ENCODE measurements at places on chromosomes 7 and 10.

GRCh38 chr7:150686030-150686631 is 625 bp downstream of the GIMAP2 start:
- DNase-seq = no peak

DNA sequence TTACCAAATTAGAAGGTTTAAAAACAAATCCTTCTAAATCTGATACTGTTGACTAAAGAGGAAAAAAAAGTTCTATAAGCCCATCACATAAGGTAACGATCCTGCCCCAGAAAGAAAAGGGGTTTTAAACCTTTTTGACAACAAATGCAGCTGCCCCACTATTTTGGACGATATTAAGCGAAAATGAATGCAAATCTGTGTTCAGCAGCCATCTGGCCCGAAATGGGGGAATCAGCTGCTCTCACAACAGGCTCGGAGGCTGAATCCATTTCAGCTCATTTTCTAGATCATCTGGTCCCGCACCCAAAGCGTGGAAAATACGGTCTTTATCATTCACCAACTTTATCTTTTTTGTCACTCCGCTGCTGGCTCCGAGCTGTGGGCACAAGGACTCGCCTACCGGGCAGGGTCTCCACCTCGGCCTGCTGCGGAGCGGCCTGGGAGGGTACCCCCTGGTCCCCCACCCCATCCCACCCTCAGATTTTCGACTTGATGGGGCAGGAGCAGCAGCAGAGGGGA is 2.4 kb upstream of the EBF3 start:
- DNase-seq = no peak

DNA sequence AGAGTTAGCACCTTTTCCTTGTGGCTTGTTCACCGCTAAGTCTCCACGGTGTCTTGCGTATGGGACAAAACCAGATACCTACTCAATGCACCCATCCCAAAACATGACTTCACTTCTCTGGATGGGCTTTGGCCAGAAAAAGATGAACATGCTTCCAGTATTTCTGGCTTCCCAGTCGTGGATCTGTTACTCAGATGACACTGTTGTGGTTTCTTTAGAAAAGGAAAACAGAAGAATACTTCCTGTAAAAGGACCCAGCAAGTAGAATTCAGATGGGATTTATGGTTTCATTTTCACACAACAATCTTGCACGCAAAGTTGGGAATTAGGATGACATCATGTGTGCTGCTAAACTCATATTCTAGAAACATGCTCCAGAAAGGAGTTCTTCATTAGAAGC is 216.7 kb downstream of the ADAM12 start:
- no peak for DNase-seq

DNA sequence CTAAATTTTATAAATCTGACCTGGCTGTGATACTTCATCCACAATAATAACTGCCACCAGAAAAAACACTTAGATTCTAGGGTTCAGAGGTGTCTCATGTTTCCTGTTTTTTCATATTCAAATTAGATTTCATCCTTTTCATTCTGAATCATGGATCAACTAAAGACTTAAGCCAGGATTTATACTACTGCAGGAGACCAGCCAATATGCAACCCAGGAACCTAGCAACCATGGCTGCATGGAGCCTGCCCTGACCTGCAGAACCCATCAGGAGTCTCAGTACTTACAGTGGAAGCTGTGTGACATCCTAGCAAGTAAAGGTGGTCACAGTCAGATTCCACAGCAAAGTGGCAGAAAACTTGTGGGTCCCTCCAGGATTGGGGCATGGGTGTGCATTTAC is 40.5 kb upstream of the RNF148 start:
- no peak for DNase-seq

GRCh38 chr7:23490357-23491135 is 20.3 kb upstream of the IGF2BP3 start:
- no peak for DNase-seq

GRCh38 chr10:124040451-124041188 is 52.8 kb downstream of the CHST15 start:
- DNase-seq = no peak

GRCh38 chr10:121690152-121690848 is 92.1 kb upstream of the FGFR2 start:
- DNase-seq = no peak

GRCh38 chr7:121961089-121961867 is 88.3 kb downstream of the PTPRZ1 start:
- peak; percentile 26 for DNase-seq

Data from AG04450 (cell line).